ENCODE measurements at places on chromosomes 16 and 17.

DNA sequence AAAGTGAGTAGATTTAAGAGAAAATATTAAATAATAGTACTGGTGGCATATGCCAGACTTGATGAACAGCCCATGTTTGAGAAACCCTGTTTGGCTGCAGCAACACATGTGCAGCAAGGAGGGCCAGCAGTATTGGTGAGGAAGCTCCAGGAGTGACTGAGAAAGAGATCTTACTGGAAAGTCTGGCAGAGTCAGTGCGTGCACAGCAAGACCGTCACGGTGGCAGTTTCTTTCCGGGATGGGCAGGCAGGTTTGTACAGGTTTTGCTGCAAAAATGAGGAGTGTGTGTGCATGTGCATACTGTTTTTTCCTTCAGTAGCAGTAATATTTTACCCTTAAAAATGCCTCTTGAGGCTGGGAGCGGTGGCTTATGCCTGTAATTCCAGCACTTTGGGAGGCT, 41.4 kb downstream of the KSR1 start:
- DNase-seq = no peak

- no peak for DNase-seq
Observed at GRCh38 chr17:77592106-77592865, 366.2 kb upstream of the TNRC6C start.

GRCh38 chr16:54425681-54426552, 139.3 kb upstream of the IRX3 start:
- no peak for DNase-seq

- DNase-seq = no peak
Observed at GRCh38 chr17:78972507-78973105, 7.1 kb downstream of the LGALS3BP start.

DNA sequence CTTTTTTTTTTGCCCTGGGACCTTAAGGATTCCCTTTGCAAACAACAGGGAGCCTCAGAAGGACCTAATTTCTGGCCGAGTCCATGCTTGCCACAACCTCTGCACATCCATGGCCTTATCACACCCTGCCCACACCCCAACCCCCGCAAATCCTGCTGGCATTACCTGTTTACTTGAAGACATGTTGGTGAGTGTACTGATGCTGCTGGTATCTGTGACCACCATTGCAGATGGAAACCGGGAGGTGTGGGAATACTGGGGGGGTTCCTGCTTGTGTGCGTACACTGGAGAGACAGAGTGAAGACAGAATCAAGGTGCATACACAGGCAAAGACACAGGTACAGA, 46.0 kb downstream of the HNF1B start:
- no peak for DNase-seq

GRCh38 chr17:82487910-82488309, 29.4 kb downstream of the NARF start:
- DNase-seq = no peak

DNA sequence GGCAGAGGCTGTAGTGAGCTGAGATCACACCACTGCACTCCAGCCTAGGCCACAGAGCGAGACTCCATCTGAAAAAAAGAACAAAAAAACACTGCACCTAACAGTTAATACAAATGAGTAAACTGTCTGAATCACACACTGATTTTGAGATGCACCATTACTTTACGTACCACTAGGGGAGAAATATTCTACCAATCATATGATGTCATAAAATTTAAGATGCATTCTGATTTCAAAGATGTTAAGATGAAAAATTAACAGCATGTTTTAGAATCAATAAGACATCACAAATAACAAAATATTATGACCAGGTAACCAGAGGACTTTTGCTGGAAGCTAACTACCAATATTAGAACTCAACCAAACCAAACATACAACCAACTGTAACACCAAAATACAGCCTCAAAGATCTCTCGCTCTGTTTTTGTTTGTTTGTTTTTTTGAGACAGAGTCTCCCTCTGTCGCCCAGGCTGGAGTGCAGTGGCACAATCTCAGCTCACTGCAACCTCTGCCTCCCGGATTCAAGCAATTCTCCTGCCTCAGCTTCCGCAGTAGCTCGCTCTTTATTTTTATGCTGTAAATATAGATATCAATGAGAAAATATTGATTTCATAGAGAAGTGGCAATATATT, 31.6 kb downstream of the GLG1 start:
- no peak for DNase-seq

DNA sequence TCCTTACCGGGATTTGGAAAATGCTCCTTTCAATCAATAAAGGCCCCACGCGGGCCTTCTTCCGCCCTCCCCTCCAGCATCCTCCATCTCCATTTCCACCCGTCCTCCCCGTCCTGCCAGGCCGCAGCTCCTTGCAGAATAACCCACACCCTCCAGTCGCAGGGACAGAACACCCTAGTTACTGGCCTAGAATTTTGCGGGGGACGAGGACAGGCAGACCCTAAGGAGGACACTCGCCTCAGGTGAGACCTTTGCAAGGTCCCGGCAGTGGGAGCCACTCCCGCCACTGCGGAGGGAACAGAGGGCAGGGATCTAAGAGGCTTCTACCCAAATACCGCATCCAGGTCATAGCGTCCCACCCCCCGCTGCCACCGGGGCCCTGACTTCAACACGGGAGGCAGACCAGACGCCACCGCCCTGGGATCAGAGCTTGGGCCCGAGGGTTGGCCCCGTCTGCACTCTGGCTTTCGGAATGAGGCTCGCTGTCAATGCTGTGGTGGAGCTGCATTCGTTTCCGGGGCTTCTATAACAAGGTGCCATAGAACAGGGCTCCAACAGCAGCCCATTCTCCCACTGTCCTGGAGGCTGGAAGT, 26.8 kb downstream of the SLC25A10 start:
- no peak for DNase-seq

DNA sequence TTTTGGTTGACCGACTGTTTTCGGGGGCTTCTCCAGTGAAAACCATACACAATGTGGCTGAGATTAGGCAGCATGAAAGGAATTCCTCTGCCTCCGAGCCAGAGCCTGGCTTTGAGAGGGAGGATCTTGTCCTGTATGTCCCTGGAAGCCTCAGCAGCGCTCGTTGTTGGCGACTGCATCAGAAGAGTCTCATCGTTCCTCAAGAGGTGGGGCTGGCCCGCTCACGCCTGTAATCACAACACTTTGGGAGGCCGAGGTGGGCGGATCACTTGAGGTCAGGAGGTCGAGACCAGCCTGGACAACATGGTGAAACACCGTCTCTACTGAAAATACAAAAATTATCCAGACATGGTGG, 15.0 kb downstream of the HS3ST6 start:
- DNase-seq = no peak

- DNase-seq = no peak
Observed at GRCh38 chr16:629185-629832, 1.5 kb upstream of the WFIKKN1 start.

DNA sequence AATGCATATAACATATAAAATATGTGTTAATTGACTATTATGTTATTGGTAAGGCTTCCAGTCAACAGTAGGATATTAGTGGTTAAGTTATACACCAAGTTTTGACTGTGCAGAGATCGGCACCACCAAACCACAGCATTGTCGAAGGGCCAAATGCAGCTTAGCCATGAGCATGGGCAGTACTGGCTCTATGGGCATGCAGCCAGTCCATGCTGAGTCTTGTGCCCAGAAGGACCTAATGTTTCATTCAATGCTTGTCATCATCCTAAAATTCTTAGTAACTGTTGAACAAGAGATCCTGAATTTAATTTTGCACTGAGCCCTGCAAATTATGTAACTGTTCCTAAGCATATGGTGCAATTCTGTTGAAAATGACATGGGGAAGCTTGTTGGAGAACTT, 233.4 kb upstream of the HS3ST3A1 start:
- DNase-seq = no peak

GRCh38 chr16:58652741-58653140, 23.1 kb upstream of the CNOT1 start:
- DNase-seq = no peak

DNA sequence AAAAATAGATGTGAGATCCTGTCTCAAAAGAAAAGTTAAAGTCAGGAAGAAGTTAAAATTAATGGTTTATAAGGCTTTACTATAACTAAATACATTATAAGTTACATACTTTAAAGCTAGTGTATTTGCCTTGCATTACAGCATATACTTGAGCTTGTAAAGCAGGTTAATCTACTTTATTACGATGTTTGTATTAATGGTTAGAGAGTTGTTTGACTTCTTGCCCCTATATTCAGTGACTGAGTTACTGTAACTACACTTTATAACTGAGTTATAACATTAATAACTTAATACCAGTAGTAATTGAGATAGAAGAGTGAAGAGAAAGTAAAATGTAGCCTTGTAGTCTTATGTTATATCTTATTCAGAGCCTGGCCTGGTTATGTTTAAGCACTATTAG, 22.9 kb downstream of the CLTC start:
- DNase-seq = no peak

- peak; percentile 26 for DNase-seq
Observed at GRCh38 chr16:72832621-72833248, 215.2 kb downstream of the ZFHX3 start.

GRCh38 chr16:56625943-56626654, 518 bp downstream of the MT1E start:
- no peak for DNase-seq

GRCh38 chr17:39527220-39527813, 66.0 kb downstream of the CDK12 start:
- peak; percentile 0 for DNase-seq

DNA sequence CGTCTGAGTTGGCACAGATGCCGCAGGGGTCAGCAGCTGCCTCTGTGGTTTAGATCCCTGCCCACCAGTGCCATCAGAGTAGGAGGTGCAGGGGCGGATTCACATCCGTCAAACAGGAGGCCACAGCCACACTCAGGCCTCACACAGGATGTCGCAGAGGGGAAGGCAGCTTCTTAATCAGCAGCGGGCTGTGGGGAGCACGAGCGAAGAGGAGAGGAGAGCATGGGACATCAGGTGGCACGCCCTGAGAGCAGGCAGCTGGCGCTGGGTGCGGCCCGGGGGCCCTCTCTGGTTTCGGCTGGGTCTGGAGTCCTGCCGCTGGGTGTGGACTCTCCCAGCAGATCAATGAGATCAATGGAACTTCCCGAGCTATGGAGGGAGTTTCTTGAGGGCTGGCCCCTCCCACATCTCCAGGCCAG, 9.6 kb downstream of the LLGL2 start:
- DNase-seq = no peak

DNA sequence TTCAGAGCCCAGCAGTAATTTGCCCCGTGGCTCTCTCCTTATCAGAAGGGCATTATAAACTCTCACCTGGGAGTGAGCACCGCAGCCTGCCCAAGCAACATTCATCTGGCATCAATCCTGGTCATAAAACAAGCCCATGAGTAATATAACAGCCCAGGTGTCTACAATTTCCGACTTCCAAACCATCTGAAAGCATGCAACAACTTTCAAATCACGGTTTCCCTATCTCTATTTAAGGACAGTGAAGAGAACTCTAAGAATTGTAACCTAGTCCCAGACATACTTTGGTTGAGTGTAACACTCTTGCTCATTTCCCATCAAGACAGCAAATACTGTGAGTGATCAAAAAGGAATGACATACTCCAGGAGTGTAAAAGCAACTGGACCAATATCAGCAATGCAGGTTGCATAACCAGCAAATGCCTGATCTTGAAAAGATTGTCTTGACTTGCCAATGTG, 487.4 kb upstream of the SOX9 start:
- no peak for DNase-seq

DNA sequence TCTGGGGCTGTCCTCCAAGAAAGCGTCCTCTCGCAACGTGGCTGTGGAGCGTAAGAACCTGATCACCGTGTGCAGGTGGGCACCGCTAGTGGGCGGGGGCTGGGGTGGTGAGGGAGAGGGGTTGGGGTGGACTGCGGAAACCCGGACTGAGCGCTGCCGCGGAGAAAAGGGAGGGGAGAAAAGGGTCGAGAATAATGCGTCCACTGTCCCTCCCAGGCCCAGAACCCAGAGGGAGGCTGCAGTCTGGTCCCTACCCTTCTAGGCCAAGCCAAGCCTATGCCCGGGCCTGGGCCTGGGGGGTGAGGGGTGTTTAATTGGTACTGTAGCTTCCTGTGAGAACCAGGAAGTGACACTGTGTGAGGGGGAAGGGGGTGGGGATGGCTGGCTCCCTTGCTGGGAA, 464 bp downstream of the RUNDC3A start:
- DNase-seq = no peak

DNA sequence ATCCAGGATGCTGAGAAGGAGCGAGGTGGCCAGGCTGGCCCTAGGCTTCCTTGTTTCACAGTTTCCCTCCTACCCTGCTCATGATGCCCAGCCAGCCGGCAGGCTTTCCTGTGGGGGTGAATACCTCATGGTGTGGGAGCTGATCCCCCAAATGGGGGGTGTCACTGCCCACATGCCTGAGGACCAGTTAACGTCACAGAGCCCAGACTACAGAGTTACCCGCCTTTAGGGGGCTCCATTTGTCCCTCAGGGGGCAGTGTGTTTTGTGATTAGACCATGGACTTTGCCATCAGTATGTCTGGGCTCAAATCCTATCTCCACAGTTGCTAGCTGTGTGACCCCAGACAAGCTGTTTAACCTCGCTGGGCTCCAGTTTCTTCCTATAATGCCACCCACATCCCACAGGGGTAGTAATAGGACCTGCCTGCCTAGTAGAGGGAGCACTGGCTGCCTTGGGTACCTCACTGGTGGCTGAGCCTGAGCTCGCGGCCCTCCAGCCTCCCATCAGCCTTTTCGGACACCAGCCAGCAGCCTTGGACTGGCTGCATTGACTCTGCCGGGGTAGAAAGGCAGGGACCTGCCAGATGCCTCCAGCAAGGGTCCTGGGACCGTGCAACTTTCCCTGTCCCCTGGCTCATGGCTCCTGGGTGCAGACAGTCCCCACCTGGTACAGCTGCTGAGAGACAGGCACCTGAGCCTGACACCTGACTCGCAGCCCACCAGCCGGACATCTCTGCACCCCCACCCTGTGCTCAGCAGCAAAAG, 87.5 kb upstream of the GSE1 start:
- no peak for DNase-seq

GRCh38 chr16:19835968-19836421, 48.7 kb downstream of the GPRC5B start:
- no peak for DNase-seq

- no peak for DNase-seq
Observed at GRCh38 chr17:58591455-58591854, 77.0 kb upstream of the MTMR4 start.

DNA sequence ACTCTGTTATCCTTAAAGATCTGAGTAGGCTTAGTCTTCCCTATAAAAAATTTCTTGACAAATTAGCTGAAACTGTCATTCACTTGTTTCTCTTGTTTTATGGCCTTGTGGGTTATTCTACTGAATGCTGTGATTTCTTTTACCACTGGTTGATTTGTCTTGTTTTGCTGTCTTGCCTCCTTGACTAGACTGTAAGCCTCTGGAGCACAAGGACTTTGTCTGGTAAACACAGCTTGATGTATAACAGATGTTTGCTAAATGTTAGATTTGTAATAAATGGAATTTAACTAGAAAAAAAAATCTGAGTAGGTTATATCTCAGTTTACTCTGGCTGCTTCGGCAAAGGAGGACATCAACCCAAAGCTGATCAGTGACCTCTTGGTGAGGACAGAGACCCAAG, 21.6 kb downstream of the VAC14 start:
- no peak for DNase-seq

All from NCI-H446 treated with DMSO at 0.1 percent for 48 hours (cell line).